Hepatocyte (in vitro differentiated cells): ENCODE measurements at places on chromosomes 4 and X. TPM values are rescaled to one million over a fixed set of nuclear protein-coding genes. Genes with fewer than 3 reads are reported as not detected.
A peak's percentile ranks its signal among the peaks of the same experiment; 100 is the strongest.

DNA sequence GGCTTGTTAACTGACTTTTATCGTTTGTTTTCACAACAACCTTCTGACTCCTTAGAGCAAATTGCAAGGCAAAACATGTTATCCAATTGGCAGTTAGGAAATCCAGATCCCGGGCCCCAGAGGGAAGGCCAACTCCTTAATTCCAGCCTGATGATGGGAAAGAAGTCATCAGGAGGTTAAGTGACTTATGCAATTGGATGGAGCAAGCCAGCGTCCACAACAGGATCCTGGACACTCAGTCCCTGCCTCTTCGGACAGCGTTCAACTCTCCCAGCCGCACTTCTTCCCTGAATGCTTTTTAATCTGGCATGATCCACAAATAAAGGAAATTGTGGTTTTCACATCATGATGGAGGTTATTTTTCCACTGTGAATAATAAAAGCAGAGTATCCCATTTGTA, 310.1 kb downstream of the RAB28 start:
- DNase-seq = no peak

- DNase-seq = no peak
These were observed 64.9 kb downstream of the MAOA start for GRCh38 chrX:43720961-43721360.

DNA sequence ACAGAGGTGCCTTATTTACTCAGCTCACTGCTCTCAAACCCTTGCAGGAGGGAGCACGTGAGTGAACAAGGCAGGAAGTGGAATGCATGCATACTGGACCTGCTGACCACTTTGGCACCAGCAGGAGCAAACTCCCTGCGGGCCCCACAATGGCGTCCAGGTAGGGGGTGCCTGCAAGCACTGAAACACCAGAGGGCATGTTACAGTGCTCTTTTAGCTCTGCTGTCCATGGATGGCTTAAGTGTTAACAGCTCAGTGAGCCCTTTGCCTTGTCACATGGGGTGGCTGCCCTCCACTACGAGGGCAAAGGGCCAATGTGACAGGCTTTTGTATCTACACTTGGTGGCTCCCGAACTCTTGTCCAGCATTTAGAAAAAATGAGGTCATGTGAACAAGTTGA, 199.5 kb upstream of the UGT8 start:
- peak; percentile 32 for DNase-seq

DNA sequence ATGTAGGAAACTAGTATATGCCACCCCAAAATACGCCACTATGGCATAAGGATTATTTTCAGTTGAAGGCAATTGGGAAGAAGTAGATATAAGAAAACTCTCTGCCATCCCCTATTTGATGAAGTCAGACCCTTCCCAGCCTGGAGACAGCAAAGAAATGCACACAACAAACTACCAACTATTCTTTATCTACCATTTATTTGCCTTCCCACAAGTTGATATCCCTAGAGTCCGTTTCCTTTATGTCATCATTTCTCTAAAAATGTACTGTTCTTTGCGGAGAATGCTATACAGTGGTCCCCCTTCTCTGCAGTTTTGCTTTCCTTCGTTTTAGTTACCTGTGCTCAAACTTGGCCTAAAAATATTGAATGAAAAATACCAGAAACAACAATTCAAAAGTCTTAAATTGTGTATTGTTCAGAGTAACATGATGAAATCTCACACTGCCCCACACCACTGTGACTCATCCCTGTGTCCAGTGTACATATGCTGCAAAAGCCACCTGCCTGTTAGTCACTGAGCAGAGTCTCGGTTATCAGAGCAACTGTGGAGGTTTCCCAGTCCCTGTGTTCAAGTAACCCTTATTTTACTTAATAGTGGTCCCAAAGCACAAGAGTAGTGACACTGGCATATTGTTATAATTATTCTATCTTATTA, 152.3 kb downstream of the WDFY3 start:
- DNase-seq = peak; percentile 74

GRCh38 chr4:1359976-1360375, 13.0 kb downstream of the UVSSA start:
- no peak for DNase-seq

DNA sequence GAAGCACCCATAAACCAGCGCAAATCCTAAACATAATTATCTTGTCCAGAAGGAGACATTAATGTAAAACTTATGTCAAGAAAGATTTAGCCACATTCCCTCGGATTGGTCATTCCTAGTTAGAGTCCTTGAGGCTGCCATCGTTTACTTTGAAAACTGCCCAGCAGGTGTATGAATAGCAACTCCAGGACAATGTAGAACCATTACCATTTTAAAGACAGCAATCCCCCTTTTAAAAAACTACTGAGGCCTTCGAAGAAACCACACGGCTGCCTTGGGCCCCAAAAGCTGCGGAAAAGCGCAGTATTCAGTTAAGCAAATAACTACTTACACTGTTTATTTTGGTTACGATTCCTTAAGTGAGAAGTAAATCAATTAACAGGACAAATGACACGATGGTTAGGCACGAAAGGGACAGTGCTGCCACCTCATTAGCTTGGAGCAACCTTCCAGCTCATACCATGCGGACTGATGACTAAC, 822 bp upstream of the SGMS2 start:
- DNase-seq = no peak

- no peak for DNase-seq
These were observed 67.6 kb upstream of the GYPA start for GRCh38 chr4:144208074-144208473.

DNA sequence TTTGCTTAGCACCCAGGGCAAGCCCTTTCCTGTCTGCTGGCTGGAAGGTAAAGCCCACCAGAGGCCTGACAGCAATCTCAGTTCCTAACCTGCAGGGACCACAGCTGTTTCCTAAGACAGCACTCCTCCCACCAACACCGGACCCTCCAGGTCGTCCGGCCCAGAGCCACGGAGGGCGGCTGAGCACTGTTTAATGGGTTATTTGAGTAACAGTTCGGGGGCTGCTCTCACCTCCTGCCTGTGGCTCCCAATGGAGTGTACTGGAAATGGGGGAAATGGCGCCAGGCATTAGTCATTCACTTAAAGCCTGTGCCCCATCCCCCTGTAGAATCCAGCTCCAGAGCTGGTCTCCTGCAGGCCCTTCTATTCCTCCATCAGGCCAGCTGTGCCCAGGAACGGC, 81.6 kb upstream of the ADRA2C start:
- no peak for DNase-seq

DNA sequence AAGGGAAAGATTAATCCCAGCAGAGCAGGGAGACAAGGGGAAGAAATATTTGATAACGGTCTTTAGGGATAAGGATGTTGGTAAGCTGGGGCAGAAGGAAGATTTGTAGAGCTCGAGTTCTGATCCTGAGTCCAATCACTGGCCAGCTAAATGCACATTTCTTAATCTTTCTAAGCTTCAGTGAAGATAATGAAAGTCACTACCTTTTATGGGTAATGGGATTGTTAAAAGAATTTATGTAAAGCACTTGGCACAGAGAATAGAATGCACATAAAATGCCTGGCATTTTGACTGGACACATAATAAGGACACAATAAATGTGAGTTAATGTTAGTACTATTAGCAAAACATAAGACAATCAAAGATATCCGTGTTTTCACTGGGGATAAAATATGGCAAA, 43.3 kb downstream of the NCAPG start:
- DNase-seq = no peak

DNA sequence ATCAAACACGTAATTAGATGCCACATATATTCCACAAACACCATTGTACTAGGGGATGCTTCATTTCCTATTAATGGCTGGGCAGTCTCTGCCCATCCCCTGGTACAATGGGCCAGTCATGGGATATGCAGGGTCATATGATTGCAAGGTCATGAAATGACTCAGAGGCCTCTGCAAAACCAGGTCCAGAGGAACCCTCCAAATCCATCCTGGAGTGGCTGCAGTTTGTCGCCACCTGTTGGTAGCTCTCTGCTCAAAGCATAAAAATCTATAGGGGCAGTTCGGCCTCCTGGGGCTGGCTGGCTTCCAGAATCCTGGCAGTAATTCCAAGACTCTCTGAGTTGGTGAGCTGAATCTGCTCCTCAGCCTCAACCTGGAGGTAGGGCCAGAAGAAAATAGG, 22.9 kb upstream of the PUDP start:
- peak; percentile 8 for DNase-seq

DNA sequence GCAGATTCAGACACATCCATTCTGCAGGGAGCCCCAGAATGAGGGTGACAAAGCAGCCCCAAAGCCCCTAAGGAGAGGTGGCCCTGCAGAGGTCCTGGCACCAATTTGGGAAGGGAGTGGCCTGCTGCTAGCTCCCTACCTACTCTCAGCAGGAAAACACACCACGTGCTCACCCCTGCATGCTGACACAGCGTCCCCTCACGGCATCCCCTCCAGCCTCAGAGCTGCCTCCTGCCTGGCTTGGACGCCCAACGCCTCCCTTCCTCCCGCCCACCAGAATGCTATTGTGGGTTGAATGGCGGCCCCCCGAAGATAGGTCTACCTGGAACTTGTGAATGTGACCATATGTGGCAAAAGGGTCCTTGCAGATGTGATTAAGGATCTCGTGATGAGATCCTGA, 28.8 kb downstream of the ZFYVE28 start:
- no peak for DNase-seq

Gene SPRY1
- 37.7 and 43.9 TPM in 2 replicates for total RNA-seq

Gene RAPGEF2
- total RNA-seq = 64.3 and 79.3 TPM in 2 replicates

Gene ARMCX5
- 16.6 and 20.7 TPM in 2 replicates for total RNA-seq

Gene RPS6KA6
- total RNA-seq = 9.3 and 11.2 TPM in 2 replicates
